Stimulated activated naive CD4-positive, alpha-beta T cell treated with Interleukin-2 at 50 U/mL for 16 hours (primary cell): ENCODE measurements at places on chromosomes 11 and 22.

DNA sequence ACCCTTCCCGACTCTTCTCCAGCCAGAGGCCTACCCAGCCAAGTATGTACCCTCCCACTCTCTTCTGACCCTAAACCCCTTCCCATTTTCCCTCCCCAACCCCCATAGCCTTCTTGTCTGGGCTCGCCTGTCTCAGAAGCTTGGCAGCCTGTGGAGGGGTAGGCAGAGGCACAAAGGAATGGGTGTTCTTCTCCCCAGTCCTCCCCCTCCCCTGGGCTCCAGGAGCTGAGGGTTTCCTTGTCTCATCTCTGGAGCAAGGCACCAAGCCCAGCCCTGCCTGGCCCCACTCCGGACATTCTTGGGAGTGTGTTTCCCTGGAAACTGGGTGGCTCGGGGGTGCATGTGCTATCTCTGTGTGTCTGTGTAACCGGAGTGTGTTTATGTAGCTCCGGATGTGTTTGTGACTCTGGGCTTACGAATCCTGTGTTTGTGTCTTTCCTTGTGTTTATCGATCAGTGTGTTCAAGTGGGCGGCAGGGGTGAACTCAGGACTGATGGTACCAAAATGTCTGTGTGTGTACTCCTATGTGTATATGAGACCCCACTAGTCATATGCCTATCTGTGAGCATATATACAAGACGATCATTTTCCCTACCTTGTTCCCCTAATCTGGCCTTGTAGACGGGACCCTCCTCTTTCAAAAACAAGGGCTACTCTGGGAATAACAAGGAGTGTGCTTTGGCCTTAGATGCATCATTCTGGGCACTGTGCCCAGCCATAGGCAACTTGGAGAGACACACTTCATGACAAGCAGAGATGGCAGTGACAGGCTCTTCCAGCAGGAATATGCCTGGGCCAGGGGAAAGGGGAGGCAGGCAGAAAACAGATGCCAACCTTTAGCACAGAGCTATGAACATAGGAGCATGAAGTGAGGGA, 10.9 kb downstream of the PHLDB1 start:
- no peak for DNase-seq

- DNase-seq: no peak
Measured at GRCh38 chr11:15695096-15695721, 580.5 kb downstream of the INSC start.

- DNase-seq: no peak
Measured at GRCh38 chr22:29693161-29693560, 26.6 kb upstream of the CABP7 start.

GRCh38 chr11:82599836-82600235, 133.8 kb downstream of the FAM181B start:
- no peak for DNase-seq

- DNase-seq: no peak
Measured at GRCh38 chr11:47035108-47035507, 98.5 kb downstream of the CSTPP1 start.

DNA sequence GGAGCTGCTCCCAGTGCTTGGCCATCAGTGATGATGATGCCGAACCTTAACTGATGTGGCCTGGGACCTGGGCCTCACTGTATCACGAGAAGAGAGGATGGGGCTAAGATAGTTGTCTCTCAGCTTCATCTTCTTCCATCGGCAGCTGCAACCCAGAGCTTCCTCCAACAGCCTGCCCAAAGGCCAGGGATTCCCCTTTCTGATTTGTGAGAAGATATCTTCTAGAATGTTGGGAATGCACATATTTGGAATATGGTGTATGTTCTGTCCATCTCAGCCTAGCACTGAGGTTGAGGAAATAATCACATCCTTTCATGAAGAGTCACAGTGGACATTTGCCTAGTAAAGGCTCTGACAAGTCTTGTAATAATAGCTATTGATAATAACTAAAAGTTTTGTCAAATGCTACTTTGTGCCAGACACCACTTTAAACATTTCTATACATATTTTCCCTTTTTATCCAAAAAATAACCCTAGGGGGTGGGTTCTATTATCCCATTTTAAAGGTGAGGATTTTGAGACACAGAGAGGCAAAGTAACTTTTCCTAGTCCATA, 73.1 kb downstream of the COMMD9 start:
- no peak for DNase-seq

DNA sequence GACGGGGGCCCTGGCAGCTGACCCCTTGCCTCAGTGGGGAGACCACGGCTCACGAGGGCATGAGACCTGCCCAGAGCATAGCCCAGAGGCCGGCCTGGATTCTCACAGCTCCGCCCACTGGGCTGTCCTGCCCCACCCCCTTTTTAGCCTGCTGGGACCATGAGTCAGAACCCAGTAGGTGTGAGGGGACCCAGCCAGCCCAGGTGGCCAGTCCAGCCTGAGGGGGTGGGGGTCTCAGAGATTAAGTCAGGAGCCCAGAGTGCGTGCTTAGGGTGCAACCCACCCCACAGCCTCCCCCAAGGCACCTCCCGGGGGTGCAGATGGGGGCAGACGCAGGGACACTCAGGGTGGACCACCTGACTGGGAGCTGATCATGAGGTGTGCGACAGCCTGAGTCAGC, 40.1 kb upstream of the PPARA start:
- DNase-seq: no peak

DNA sequence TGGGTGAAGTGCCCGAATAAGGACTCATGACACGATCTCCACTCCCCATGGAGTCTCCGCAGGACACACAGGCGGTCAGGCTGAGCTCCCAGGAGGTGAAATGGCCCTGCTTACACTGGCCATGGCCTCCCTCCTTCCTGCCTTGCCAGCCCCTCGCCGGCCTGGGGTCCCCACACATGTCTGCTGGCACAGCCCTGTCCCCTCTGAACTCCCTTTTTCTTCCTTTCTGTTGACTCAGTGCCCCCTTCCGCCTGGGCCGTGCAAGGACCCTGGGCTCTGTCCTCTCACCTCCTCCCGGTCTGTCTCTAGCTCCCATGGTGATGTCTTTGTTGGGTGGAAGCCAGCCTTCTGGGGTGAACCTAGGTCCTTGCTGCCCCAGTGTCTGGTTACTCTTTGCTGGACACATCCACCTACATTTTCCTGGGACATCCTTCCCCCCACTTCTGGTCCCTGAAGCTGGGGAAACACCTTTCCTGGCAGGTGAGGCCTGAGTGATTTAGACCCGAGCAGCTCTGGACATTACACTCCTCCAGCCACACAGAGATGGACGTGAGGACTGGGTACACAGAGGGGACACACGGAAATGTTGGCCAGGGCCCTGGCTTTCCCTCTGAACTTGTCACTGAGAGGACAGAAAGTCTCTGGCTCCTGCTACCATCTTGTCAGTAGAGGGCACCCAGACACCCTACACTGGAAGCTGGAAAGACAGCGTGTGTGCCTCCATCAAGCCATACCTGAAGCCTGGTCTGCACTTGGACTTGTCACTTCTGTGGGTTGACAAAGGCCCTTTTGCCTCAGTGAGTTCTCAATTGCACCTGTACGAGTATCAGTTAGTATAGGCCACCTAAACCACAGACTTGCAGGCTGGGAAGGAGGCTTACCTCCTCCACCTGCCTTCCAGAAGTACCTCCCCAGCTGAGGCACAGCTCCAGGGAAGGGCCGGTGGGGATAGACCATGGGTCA, 864.3 kb downstream of the TBC1D22A start:
- no peak for DNase-seq

DNA sequence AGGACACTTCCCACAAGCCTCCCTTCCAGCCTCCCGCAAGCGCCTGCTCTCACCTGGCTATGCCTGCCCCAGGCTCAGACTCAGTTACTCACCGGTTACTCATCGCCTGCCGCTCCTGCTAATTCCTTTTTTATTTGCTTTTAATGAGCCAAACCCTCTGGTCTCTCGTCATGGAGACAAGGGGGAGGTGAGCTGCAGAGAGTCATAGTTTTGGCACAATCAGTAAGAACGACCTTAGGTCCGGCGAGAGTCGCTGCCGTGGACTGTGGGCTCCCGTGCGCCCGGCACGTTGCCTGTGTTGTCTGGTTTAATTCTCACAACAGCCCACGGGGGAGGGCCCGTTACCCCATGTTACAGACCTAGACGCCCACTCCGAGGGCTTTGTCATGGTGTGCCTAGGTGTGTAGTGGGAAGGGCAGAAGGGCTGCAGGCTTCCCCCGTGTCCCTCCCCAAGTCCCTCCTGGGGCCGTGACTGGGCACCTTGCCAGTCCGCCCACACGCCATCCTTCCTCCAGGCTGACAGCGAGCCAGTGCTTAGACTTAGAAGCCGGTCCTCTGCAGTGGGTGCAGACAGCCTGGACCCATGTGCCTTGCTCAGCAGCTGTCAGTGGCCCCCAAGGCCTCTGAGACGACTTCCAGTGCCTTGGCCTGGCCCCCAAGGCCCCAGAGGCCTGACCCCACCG, 42.2 kb downstream of the WNT7B start:
- DNase-seq: no peak

- DNase-seq: no peak
Measured at GRCh38 chr11:3345736-3346135, 33.2 kb downstream of the ZNF195 start.

DNA sequence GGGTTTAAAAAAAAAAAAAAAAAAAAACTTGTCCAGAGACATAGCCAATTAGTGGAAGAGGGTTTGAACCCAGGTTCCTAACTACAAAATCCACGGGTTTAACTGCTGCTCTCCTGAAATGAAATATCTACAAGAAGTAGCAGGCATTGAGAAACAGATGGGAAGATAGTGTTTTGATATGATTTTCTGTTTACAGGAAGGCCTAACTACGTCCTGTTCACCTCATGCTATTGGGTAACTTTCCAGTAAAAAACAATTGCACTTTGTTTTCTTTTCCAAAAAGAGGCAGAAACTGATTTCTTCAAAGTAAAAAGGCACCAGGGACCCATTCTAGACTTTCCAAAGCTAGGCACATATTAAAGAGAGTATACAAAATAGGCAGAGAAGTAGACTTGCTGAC, 5.9 kb upstream of the C11orf91 start:
- DNase-seq: no peak

GRCh38 chr11:726278-727220, 20.5 kb downstream of the EPS8L2 start:
- peak; percentile 36 for DNase-seq

DNA sequence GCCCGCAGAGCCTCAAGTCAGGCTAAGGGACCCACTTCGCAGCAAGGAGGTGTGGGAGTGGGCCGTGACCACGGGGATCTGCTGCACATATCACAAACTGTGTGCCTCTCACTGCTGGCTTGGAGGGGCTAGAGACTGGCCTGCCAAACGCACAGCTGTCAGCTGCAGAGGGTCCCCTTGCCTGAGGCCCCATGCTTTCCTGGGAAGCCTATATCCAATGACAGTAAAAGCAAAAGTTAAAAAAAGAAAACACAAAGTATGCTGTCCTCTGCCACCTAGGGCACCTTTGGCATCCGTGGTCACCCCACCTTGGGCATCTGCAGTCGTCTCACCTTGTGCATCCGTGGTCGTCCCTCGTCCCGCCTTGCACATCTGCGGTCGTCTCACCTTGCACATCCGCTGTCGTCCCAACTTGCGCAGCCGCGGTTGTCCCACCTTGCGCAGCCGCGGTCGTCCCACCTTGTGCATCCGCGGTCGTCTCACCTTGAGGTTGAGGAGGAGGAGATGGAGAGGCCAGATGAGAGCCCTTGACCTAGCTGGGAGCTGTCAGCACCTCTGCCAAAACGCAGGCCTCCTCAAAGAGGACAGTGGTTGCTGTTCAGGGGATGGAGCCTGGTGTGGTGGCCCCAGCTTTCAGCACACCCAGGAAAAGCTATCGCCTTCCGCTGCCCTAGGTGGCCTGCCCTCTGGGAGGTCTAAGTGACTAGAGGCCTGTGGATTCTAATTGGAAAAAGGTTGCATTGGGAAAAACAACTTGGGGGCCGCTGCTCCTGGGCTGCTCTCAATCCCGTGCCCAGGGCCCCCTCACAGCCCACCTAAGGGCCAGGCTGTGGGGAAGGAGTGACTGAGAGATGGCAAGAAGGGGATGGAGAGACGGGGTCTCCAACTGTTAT, 90.5 kb downstream of the MYEOV start:
- DNase-seq: no peak

GRCh38 chr11:20004866-20005265, 155.4 kb downstream of the DBX1 start:
- DNase-seq: no peak

GRCh38 chr11:72250661-72251464, 6.9 kb upstream of the PHOX2A start:
- no peak for DNase-seq

DNA sequence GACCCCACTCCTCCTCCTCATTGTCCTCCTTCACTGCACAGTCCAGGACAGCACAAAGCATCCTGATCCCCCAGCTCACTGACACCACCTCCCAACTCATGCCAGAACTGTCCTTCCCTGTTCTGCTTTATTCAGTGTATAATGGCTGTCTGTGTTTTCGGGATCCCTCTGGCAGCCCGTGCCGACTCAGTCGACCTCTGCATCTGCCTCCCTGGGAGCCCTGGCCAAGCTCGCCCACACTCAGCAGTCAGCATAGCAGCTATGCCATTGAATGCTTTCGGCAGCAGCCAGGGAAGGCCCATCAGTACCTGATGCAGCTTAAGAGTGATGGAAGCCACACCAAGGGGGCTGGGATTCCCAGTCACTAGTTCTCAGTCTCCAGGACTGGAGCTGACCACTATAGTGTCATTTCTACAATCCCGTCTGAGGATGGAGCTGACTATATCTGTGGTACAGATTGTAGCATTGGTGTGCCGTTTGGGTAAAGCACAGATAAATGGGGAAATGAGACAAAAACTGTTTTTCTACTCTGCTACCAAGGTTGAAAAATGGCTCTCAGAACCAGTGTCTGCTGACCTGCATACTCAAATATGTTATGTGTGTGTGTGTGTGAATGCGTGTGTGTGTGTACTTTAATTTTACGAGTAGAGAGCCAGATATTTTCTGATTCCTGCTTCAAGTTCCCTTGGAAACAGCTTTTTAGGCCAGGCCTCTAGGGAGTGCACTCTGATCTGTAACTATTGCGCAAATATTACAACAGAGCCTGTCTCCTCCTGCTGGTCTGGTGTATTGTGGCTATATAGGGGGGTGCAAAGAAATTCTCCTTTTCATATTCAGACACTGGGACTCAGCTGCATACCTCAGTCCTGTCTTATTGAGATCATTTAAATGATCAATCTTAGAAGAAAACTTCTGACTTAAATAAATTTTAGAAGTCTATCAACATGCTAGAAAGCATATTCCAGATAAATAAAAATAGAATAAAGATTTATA, 78.8 kb upstream of the TOP3B start:
- DNase-seq: no peak

GRCh38 chr11:55661901-55662300, at the start of gene OR4C6:
OR4C6 (plus strand) TSS chr11:55662201; CDS start chr11:55665167, 2,966 bp downstream.
- DNase-seq: no peak
